ENCODE measurements at places on chromosomes 13 and 19.

DNA sequence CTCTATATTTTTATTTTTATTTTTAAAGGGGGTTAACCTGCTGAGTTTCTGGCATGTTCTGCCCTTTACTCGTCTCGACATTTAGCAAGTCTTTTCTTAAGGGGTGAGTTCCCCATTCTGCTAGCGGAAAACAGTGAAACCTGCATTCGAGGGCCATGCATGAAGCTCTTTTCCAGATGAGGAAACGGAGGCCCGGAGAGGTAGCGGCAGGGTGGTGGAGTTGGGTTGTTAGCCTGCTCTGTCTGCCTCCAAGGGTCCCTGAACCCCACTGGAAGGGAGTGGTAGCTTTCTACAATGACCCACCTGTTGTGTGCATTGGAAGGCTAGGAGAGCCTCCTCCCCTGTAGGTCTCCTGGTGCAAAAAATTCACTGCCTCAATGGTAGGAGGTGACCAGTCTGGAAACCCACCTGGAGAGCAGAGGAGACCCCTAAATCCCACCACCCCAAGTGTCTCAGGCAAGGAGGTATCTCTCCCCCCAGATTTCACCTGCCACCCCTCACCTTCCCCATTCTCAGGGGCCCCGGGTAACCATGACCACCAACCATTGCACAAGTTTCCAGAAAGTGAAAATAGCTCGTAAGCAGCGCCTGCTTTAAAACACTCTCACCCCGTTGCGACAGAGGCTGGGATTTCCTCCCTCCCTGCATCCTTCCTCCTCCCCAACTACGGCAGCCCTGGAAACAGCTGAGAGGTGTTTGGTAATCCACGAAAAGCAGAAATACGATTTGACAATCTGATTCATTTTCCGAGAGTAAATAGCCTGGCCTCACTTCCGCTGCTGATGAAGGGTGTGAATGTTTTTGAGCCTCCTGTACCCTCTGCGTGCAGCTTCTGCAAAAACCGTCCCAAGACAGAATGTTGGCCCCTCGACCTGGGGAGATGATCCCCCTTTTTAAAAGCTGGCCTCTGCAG, 3.5 kb downstream of the KLF2 start:
- no peak for DNase-seq

- no peak for DNase-seq
Measured at GRCh38 chr19:46225558-46226004, 4.0 kb upstream of the IGFL1 start.

- DNase-seq: no peak
Measured at GRCh38 chr13:58399263-58399662, 767.7 kb downstream of the PCDH17 start.

DNA sequence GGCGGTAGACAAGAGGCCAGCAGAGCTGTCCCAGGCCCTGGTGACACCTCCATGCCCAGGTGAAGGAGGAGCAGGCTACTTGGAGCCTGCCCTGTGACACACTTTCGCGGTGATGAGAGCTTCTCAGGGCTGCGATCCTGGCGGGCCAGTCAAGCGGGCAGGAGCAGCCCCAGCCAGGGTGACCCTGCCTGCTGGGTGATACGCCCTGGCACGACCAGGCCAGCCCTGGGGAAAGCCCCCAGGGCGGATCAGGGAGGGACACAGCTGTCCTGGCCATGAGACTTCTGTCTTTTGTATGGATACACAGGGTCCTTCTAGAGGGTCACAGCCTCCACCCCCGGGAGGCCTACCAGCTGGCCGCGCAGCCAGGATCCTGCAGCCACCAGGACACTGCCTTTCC, 13.1 kb downstream of the DNM2 start:
- no peak for DNase-seq

DNA sequence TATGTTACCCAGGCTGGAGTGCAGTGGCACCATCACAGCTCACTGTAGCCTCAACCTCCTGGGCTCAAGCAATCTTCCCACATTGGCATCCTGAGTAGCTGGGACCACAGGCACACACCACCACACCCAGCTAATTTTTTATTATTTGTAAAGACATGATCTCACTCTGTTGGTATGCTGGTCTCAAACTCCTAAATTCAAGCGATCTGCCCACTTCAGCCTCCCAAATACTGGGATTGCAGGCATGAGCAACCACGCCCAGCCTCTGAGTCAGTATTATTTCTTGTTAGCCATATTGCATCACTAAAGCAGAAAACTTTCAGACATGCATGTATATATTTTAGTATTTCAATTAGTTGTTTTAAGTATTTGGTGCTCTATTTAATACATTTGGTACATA, 376.4 kb downstream of the GPC6 start:
- DNase-seq: no peak

GRCh38 chr19:17296976-17297375, 6.2 kb downstream of the ABHD8 start:
- no peak for DNase-seq

GRCh38 chr13:105403086-105403485, 1132.4 kb downstream of the EFNB2 start:
- DNase-seq: no peak
